Umbilical cord (tissue), 2 donors: ENCODE measurements at places on chromosomes 4 and X. TPM values are rescaled to one million over a fixed set of nuclear protein-coding genes. Genes with fewer than 3 reads are reported as not detected.

GRIA3 gene
- 7.9 TPM for total RNA-seq

- DNase-seq, result no peak
These were observed 28.2 kb upstream of the HMGB3 start for GRCh38 chrX:150954951-150955350.

CA5B gene
- total RNA-seq, result 6.3 TPM

GRCh38 chr4:188053302-188053701, 56.1 kb downstream of the TRIML2 start:
- DNase-seq, result no peak
